ENCODE measurements at places on chromosomes 12 and 14.

- DNase-seq: no peak
Measured at GRCh38 chr14:60339571-60339970, 90.5 kb downstream of the PPM1A start.

DNA sequence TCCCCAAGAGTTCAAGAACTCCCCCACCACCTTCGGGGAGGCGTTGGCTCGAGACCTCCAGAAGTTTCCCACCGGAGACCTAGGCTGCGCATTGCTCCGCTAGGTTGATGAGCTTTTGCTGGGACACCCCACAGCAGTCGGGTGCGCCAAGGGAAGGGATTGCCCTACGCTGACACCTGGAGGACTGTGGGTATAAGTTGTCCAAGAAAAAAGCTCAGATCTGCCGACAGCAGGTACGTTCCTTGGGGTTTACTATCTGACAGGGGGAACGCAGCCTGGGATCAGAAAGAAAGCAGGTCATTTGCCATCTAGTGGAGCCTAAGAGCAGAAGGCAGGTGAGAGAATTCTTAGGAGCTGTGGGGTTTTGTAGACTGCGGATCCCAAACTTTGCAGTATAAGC is 98.8 kb downstream of the FRMD6 start:
- no peak for DNase-seq

DNA sequence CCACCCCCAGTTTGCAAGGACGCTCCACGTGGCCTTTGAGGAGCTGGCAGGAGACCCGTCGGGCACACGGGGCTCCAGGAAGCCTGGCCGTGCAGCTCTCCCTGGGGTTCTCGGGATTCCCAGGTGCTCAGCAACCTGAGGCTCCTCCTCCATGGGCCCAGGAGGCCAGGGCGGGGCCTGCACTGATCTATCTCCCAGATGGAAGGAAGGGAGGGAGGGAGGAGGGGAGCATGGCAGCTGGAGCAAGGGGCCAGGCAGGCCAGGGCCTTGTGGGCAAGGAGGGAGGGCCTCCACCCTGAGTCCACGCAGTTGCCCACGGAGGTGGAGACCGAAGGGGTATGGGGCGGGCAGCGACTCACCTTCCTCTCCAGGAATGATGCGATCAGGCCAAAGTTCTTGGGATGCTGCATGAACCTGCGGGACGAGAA is 127.3 kb downstream of the RFLNA start:
- peak; percentile 70 for DNase-seq

DNA sequence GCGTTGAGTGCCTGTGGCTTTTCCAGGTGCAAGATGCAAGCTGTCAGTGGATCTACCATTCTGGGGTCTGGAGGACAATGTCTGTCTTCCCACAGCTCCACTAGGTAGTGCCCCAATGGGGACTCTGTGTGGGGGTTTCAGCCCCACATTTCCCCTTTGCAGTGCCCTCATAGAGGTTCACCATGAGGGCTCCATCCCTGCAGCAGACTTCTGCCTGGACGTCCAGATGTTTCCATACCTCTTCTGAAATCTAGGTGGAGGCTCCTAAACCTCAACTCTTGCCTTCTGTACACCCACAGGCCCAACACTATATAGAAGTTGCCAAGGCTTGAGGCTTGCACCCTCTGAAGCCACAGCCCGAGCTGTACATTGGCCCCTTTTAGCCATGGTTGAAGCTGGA is 52.9 kb downstream of the PRKCH start:
- DNase-seq: no peak

DNA sequence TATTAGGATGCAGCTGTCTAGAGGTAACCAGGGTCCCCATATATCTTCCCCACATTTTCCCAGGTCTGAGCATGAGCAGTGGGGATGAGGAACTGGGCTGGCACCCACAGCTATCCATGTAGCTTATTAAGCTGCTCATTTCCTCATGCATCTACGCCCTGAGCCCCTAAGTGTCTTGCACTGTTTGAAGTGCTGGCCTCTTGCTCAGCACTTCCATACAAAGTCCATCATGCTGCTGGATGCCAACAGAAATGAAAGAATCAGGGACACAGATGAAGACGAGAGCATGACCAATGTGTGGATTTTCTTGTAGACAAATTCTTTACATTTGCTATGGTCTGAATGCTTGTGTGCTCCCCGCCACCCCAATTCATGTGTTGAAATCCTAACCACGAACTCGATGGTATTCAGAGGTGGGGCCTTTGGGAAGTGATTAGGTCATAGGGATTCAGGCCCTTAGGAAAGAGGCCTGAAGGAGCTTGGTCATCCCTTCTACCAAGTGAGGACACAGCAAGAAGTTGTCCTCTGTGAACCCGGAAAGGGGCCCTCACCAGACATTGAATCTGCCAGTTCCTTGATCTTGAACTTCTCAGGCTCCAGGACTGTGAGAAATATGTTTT is 54.5 kb downstream of the C12orf75 start:
- DNase-seq: no peak

DNA sequence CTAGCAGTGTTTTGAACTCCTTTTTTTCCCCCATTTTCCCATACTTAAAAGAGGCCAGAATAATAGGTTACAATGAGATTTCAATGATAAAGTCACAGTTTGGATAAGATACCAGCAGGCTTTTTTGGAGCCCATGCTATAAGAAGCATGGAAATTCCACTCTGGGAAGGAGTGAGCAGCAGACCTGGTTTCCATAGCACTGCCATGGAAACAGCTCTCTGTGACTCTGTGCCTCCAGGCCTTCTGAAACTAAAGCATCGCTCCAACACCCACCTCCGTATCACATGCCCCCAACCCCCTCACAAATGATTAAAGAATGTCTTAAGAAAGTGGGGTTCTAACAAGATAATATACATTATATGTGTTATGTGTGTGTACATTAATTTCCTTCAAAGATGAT is 165.0 kb downstream of the GRIN2B start:
- no peak for DNase-seq

DNA sequence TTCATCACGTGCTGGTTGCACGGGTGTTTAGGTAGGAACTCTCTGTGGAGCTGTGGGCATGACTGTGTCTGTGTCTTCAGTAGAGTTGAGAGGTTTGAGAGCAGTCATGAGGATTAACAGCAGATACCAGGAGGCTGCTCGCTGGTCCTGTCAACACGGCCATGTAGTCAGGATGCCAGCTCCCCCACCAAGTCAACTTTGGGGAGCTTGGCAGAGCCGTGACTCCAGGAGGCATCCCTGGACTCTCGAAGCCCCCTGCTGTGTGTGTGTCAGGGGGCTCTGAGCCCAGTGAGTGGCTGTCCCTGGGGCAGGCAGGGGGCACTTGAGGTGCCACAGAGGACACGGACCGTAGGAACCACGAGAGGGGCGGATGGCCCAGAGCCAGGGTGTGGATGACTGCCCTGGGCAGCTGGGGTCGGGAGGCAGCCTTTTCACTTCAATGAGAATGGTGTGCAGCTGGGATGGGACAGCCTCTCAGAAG is 7.2 kb upstream of the GPR132 start:
- no peak for DNase-seq

DNA sequence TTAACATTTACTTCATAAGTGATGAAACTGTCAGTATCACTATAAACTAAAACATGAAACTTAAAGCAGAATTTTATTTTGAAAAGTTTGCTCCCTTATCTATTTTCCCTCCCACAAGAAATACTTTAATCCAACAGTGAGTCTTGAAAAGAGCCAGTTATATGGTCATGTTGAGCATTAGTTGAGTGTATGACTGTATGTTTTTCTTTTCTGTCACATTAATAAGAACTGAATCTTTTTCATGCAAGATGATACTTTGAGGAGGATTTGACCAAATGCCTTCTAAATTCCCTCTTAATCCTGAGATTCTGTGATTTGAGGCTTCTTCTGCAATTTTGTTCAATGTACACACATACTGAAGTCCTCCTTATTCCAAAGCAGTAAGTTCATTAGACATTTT is 33.7 kb upstream of the YARS2 start:
- DNase-seq: no peak

- DNase-seq: no peak
Measured at GRCh38 chr12:41537522-41537921, 349.4 kb downstream of the PDZRN4 start.

- DNase-seq: peak; percentile 78
Measured at GRCh38 chr12:38904537-38905479, 583 bp downstream of the CPNE8 start.

DNA sequence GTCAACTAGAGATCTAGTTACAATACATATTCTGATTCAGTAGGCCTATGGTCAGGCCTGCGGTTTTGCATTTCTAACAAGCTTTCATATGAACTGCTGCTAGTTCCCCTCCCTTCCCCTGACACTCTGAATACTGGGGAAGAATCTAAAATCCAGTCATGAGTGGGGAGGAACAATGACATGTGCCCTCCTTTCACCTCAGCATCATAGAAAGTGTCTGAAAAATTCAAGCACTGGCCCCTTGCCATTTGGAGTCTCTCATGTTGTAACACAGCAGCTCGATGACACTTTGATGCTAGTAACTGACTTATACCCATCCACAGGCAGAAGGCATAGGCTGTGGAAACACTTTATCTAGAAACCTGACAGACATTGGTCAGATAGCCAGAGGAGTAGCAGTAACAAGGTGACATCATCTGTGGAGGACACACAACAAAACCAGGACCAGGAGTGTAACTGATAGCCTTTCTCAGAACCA is 161.9 kb upstream of the RASSF8 start:
- DNase-seq: no peak

- DNase-seq: no peak
Measured at GRCh38 chr14:67392800-67393199, 19.2 kb downstream of the PLEK2 start.

- DNase-seq: no peak
Measured at GRCh38 chr12:116931665-116932064, 20.9 kb downstream of the FBXW8 start.

- no peak for DNase-seq
Measured at GRCh38 chr14:68440820-68441219, 352.0 kb downstream of the ZFP36L1 start.

GRCh38 chr12:40988355-40988754 is 199.8 kb upstream of the PDZRN4 start:
- no peak for DNase-seq

- DNase-seq: no peak
Measured at GRCh38 chr12:91327131-91327530, 144.5 kb upstream of the DCN start.

GRCh38 chr12:89064780-89065179 is 287.5 kb downstream of the DUSP6 start:
- peak; percentile 48 for DNase-seq

GRCh38 chr12:110872100-110872499 is 25.3 kb downstream of the CCDC63 start:
- DNase-seq: no peak

DNA sequence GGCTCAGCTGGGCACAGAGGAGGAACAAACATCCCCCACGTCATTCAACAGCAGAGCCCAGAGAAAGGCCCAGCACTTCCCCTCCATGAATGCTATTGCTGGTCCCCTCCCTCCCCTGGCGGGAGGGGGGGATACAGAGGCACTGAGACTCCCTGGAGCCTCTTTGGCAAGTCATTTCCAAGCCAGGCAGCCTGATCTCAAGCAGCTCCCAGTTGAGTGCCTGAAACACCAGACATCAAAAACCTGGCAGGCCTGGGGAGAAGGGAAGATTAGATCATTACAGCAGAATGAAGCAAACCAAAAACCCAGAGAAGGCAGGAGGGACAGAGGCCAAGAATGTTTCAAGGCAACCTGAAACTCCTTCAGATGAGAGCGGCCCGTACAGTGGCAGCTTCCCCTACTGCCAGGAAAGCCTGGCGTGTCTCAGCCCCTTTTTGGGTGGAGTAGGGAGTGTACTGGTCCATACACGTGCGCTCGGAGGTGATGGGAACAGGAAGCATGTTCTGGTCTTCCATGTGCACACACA is 92.1 kb downstream of the LRRC74A start:
- peak; percentile 57 for DNase-seq

GRCh38 chr12:58435647-58436046 is 484.7 kb downstream of the LRIG3 start:
- DNase-seq: no peak

DNA sequence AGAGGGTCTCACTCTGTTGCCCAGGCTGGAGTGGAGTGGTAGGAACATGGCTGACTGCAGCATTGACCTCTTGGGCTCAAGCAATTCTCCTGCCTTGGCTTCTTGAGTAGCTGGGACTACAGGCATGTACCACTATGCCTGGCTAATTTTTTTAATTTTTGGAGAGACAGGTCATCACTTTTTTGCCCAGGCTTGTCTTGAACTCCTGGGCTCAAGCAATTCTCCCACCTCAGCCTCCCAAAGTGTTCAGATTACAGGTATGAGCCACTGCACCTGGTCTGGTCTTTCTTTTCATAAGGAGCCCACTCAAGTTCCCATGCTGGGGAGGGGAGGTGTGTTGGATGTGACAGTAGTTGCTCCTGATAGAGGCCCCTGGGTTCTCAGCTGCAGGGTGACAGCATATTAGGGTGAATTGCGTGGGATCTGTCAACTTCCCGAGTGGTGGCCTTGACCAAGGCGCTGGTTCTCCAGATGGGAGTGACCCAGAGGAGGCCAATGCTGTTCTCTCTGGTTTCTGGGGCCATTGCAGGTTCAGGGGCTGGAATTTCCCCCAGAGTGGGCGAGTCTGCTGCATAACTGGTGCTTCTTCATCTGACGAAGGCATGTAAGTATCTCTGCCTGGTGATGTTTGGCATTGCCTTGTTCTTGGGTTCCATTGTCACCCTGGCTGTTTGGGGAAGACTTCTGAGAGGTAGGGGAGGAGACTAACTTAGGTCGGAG is 52.4 kb upstream of the ESRRB start:
- no peak for DNase-seq

GRCh38 chr14:87522575-87522974 is 470.4 kb downstream of the GALC start:
- no peak for DNase-seq

DNA sequence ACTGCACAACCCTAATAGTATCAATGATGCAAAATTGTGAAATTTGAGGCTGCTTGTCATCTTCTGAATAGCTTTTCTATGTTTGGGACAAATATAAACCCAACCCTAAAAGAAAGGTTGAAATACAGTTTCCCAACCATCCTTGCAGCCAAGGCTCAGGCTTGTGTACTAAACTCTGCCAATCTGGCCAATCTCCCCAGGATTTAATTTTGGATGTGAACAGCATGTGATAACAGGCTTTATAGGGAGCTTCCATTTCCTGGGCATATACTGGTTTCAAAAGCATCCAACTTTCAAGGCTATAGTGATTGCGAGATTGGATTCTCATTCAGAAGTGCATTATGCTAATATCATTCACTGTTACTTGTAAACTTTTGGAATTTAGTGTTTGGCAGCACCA is 55.7 kb upstream of the MUCL1 start:
- DNase-seq: no peak

DNA sequence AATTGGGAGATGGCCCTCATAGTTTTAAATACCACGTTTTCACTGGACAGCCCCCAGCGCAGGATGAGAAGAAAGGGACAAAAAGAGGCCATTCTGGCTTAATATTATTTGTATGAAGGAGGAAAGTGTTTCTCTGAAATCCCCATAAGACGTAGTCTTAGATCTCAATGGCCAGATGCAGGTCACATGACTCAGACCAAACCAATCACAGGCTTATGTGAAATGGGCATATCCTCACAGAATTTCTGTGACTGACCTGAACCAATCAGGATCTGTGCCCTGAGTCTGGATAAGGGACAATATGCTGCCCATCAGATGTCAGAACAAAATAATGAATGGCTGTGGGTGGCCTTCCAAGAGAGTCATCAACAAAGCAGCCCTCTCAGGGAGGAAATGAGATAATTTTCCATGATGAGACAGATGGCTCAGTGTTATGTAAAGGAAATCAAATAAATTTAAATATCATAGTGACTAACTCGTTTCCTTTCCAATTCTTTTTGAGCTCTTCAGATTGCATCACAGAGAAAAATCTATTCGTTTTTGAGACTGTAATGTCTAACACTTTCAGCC is 1009.5 kb upstream of the TMEM132C start:
- peak; percentile 42 for DNase-seq

Data from A172 (cell line).